ENCODE measurements at places on chromosomes 12 and 14. TPM values are rescaled to one million over a fixed set of nuclear protein-coding genes. Genes with fewer than 3 reads are reported as not detected.

DNA sequence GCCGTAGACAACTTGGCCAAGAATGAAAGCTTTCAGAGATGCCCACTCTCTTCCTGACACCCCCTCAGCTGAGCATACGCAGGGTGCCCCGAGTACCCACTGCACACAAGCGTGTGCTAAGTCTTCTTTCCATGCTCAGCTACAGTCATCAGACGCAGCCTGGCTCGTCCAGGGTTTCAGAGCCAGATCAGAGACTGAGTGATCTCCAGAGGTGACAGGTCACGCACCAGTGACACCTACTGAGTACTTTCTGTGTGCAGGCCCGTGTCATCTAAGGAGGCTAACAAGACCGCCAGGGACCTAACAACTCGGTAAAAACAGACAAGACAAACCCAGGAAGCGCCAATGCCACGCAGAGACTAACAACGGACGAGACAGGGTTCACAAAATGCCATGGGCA is 25.1 kb downstream of the STX2 start:
- no peak for DNase-seq

The CFAP251 gene
- 8.4 TPM for total RNA-seq

DNA sequence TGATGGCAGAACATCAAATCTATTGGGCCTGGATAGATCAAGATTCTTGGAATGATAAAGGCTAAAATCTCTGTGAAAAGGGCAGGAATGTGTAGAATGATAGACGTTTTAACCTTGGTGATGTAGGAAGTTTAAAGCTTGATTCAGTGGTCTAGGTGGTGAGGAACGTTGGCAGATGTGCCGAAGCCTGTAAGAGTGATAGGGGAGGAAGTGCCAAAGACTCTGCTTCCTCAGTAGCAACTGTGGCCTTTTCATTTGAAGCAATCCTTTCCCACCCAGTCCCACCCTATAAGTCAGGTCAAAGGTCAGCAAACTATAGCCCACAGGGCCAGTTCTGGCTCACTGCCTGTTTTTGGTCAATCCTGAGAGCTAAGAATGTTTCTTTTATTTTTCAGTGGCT is 62.2 kb downstream of the MBIP start:
- DNase-seq, result no peak

GRCh38 chr14:97499790-97500481 is 702.8 kb downstream of the VRK1 start:
- DNase-seq, result no peak

- DNase-seq, result no peak
These were observed 31.2 kb downstream of the DACT1 start for GRCh38 chr14:58668848-58669480.

The KCNA1 gene
- total RNA-seq, result 0.09 TPM

The INHBE gene
- total RNA-seq, result not detected

- DNase-seq, result no peak
These were observed 17.8 kb upstream of the RHOJ start for GRCh38 chr14:63186453-63186852.

The CAPZA3 gene
- total RNA-seq, result not detected

The STON2 gene
- total RNA-seq, result 46.7 TPM

The DIO3 gene
- total RNA-seq, result 0.38 TPM

The BMP4 gene
- 39.3 TPM for total RNA-seq

The OTOGL gene
- 0.09 TPM for total RNA-seq

- no peak for DNase-seq
These were observed 14.4 kb downstream of the PRKCH start for GRCh38 chr14:61335671-61336275.

- no peak for DNase-seq
These were observed 32.2 kb downstream of the TESC start for GRCh38 chr12:117067016-117067415.

GRCh38 chr14:57482120-57482519 is 11.5 kb downstream of the CCDC198 start:
- no peak for DNase-seq

DNA sequence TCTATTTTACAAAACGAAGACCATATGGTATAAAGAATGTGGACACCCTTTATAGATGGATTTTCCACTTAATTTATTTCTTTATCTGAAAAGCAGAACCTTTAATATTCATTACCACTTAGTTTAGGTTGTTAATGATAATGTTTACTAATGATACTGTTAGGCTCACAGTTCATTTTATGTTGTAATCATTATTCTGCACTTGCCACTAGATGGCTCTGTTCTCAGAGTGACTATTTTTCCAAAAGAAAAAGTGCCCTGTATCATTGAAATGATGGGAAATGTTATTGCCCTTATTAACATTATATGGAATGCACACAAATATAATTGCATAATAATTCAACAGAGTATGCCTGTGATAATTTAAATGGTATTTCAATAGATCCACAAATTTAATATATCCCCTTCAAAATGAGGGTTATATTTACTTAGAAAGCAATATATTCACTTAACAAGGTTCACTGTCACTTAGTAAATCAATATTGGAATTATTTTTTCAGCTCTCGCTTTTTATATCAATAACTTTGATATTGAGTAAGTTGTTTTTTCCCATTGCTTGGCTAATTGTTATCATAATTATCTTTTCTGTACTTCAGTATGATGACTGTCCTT is 95.7 kb downstream of the PDE3A start:
- no peak for DNase-seq

GRCh38 chr12:85681333-85681732 is 154.9 kb downstream of the RASSF9 start:
- no peak for DNase-seq

DNA sequence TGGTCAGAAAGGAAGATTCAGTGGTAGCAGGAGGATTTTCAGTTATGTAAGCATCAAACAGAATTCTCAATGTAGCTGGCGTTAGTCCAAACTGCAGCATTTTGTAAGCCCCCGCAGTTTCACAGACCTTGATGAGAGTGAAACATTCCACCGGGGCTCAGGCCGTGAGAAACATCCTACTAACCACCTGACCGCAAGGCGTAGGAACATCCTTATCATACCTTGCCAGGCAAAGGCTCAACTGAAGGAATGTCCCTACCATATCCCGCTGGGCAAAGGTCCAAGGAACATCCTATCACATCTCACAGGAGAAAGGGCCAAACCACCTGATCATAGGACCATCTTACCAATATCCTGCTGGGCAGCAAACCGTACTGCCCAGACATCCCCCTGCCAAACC is 624.8 kb upstream of the TMEM132C start:
- DNase-seq, result no peak

GRCh38 chr12:90925562-90925961 is 29.4 kb downstream of the CCER1 start:
- no peak for DNase-seq

- DNase-seq, result no peak
These were observed 244.4 kb upstream of the FOXN3 start for GRCh38 chr14:89661392-89661791.

DNA sequence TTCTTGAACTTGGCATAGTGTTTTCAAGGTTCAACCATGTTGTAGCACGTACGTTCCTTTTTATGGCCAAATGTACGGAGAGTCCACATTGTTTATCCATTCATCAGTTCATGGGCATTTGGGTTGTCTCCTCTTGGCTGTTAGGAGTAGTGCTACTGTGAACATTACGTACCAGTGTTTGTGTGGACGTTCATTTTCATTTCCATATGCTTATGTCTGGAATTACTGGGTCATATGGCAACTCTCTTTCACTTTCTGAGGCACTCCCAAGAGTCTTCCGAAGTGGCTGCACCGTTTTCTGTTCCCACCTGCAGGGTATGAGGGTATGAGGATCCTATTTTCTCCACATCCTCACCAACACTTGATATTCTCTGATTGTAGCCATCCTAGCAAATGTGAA is 49.1 kb upstream of the TSPAN9 start:
- no peak for DNase-seq

The USP44 gene
- total RNA-seq, result 13.4 TPM
